ENCODE measurements at places on chromosomes 4 and X.

DNA sequence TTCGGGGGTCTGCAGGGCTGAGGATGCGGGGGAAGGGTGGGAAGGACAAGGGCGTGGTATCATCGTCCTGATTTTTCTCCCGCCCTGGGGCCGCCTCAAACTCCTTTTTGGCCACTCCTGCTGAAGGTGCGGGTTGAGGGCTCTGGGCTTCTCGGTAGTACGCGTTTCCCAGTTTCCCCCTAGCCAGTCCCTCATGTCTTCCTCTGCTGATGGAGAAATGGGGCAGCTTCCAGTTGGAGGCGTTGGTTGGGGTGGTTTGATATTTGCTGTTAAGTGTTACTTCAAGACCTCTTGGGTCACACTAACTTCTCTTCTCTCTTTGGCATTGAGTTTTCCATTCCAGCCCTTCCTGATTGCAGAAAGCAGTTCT lies 482 bp downstream of the GSTCD start:
- DNase-seq, result no peak

DNA sequence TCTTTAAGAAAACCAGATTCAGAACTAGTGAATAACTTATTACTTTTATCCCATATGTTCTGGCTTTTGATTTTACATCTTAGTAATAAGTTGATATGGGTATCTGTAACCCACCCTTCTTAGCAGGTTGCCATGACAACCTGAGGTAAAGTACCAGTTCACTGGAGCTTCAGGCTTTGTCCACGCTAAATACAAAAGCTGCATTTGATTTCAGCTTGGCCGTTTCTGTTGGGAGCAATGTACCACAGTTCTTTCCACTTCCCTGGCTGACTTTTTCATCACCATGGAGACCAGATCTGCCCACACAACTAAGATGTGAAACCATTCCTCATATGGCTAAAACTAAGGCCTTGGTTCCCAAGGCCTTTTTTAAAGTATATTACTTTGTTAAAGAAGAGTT lies 26.1 kb downstream of the KLHL34 start:
- no peak for DNase-seq

GRCh38 chrX:106987488-106987887 lies 12.5 kb downstream of the MORC4 start:
- no peak for DNase-seq

DNA sequence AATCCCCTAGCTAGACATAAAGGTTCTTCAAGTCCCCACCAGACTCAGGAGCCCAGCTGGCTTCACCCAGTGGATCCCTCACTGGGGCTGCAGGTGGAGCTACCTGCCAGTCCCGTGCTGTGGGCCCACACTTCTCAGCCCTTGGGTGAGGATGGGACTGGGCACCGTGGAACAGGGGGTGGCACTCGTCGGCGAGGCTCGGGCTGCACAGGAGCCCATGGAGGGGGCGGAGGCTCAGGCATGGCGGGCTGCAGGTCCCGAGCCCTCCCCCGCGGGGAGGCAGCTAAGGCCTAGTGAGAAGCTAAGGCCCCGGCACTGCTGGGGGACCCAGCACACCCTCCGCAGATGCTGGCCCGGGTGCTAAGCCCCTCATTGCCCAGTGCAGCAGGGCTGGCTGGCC lies 16.1 kb upstream of the ACSL4 start:
- DNase-seq, result no peak

- no peak for DNase-seq
Measured at GRCh38 chrX:7574325-7574724, 268.6 kb upstream of the VCX start.

DNA sequence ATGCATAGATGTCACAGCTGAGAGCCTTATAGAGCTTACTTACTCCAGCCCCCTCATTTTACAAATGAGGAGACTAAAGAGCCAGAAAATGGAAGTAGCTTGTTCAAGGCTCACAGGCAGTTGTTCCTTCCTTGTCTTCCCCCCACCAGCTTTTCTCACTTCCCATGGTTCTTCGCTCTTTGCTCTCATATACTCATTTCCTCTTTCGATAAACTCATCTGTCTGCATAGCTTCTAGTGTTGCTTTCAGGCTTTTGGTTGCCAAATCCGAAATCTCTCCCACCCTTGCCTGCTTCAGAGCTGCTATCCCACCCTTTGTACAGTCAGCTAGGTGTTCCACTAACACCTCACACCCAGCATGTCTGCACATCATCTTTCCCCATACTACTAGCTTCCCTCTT lies 25.0 kb upstream of the GJB1 start:
- no peak for DNase-seq

DNA sequence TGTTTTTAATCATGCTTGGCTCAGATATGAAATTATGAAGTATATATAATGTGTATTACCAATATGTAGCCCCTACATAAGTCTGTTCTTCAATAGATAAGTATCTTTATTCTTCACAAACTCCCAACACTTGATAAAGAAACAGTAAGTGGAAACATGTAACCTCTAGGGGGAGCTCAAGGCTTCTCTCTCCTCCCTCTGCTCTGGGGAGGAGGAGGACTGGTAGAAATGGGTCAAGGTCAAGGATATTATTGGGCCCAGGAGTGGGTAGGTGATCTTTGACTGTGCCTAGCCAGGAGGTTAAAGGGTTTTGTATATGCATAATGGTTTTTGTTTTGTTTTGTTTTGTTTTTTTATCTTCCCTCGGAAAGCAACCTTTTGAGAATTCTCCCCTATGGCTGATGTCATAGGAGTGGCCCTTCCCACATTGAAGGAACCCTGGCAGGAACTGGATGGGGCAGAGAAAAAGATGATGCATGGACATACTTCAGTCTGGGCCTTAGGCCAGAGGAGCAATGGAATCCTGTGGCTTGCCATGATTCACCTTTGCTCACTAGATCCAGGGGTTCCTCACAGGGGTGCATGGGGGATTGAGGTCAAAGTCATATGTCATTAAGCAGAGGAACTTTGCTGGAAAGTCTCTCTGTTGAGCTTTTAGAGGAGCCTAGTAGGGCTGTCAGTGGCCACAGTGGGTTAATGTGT lies 460.3 kb downstream of the MID1IP1 start:
- DNase-seq, result no peak

DNA sequence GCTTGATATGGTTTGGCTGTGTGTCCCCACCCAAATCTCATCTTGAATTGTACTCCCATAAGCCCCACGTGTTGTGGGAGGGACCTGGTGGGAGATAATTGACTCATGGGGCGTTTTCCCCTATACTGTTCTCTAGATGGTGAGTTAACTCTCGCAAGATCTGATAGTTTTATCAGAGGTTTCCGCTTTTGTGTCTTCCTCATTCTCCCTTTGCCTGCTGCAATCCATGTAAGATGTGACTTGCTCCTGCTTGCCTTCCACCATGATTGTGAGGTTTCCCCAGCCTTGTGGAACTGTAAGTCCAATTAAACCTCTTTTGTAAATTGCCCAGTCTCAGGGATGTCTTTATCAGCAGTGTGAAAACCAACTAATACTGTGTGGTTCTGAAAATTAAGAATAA lies 11.5 kb downstream of the SLAIN2 start:
- no peak for DNase-seq
